Urothelium cell line (cell line): ENCODE measurements at places on chromosomes 1 and 21.
A peak's percentile ranks its signal among the peaks of the same experiment; 100 is the strongest.

GRCh38 chr1:210598135-210598652 lies 269.5 kb downstream of the HHAT start:
- peak; percentile 76 for DNase-seq

DNA sequence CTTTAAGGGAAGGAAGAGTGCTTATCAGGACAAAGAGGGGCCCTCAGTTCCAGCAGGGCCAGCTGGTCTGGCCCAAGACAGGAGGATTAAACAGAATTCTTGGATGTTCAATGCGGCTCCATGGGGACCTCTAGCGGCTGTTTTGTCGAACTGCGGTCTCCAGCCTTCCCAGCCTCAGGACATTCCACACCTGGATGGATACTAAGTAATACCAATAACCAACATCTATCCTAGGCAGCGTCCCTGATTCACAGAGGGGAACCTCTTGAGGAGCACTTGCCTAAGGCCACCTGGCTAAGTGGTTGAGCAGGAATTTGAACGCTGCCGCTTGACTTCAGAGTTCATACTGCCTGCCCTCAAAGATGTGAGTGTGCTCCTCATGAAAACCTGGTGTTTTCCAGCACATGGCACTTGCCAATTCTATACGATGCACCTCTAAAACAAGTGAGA lies 15.5 kb upstream of the CD247 start:
- DNase-seq = peak; percentile 83

- no peak for DNase-seq
Measured at GRCh38 chr1:10402729-10403274, 3.9 kb downstream of the PGD start.

- no peak for DNase-seq
Measured at GRCh38 chr1:214404154-214404553, 123.2 kb downstream of the SMYD2 start.

GRCh38 chr1:207808322-207808705 lies 56.5 kb downstream of the CD46 start:
- no peak for DNase-seq

- DNase-seq = peak; percentile 55
Measured at GRCh38 chr1:161044908-161045735, 655 bp downstream of the USF1 start.

DNA sequence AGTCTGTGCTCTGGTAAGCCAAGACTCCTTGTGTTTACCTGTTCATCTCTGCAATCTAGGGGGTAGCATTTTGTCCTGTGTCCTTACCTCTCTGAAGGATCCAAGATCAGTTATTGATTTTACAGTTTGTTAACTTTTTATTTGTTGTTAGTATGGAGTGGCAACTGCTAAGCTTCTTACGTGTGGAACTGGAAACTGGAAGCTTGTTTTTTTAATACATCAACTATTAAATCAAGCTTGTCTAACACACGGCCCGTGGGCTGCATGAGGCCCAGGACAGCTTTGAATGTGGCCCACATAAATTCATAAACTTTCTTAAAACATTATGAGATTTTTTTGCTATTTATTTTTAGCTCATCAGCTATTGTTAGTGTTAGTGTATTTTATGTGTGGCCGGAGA lies 29.2 kb upstream of the MPC2 start:
- DNase-seq = no peak

DNA sequence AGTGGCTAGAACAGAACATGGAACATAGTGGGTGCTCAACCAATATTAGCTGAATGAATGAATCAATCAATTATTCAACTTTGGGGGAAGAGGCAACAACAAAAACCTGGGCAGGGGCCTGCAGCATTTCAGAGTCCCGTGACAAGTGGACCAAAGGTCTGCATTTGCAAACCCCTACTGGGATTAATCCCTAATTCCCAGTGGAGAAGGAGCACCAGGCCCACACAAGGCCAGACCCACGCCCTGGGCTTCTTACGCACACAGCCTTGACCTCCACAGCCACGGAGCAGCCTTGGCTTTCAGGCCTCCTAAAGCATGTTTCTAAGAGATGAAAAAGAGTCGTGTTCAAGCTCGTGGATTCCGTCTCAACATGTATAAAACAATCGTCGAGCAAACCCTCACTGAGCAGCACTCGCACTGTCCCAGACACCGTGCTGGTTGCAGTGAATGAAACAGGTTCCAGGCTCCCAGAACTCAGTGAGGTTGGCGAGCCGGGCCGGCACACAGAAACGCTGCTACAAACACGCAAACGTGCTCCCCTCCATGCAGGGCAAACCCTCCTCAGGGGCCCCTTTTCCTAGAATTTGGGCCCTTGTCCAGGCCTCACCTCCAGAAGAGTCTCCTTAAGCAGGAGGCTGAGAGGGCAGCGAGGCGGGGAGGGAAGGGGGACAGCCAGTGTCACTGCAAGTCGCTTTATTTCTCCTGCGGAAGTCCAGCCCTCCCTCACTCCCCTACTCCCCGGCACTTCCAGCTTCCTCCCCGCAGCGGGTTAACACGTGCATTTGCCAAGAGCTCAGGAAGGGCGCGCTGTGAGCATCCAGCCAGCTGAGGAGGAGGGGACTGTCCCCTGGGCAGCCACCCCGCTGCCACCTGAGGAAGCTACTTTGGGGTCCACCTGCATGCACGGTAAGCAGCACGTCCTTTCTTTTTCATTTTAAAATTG lies 556.4 kb downstream of the KIF26B start:
- no peak for DNase-seq

- no peak for DNase-seq
Measured at GRCh38 chr1:233024199-233024598, 73.8 kb downstream of the NTPCR start.

DNA sequence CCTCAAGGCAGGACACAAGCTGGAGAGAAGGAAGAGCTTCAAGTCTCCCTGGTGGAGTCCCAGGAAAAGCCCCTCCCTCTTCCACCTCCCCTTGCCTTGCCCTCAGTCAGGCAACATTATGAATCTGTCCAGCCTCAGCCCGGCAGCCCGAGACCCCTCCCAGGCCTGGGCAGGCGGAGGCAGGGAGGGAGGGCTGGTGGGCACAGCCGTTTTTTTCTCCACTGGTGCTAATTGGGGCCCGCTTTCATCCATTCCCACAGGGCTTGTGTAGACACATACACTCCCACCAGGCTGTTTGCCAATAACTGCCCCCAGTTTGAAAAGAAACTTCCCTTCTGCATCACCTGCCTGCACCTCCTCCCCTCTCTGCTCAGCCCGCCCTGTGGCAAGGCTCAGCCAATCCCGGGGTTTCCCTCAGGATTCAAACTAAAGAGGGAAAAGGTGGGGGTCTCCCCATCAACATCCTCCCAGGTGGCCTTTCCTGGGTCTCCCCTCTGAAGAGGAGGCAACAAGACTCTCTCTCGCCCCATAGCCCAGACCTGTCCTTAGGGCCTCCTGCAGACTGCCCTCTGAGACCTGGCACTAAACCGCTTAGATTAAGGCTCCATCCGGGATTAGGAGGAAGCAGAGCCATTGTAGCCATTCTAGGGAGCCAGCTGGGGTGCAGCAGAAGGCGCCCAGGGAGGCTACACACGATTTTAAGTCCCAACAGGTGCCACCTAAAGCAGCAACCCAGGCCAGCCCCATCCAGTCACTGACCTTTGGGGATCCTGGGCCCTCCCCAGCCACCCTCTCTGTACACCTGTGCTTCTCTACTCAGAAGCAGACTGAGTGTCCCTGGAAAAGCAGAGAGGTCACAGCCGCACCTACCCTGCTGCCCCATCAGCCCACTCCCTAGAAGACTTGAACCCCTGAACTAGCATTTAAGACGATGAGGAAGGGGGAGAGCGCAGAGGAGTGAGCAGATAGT lies 3.5 kb downstream of the IGSF9 start:
- no peak for DNase-seq

GRCh38 chr1:87404296-87404695 lies 75.6 kb downstream of the LMO4 start:
- no peak for DNase-seq

GRCh38 chr1:2330035-2330434 lies 61.3 kb downstream of the MORN1 start:
- no peak for DNase-seq

DNA sequence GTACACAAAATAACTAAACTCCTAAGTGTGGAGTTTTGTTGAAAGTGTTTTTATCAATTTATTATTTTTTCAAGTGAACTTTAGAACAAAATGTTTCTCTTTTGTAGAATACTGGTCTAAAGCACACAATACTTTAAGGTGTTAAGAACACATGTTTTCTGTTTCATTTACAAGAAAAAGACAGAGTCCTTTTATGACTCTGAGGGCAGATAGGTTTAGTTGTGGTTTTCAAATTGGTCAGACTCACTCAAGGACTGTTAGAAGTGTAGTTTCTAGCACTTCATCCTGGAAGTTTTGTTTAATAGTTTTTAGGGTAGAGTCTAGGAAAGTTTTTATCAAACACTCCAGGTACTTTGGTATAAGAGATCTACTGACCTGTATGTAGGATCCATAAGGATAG lies 376.5 kb downstream of the LRRIQ3 start:
- no peak for DNase-seq

- no peak for DNase-seq
Measured at GRCh38 chr1:15442119-15442518, 3.9 kb downstream of the CTRC start.

DNA sequence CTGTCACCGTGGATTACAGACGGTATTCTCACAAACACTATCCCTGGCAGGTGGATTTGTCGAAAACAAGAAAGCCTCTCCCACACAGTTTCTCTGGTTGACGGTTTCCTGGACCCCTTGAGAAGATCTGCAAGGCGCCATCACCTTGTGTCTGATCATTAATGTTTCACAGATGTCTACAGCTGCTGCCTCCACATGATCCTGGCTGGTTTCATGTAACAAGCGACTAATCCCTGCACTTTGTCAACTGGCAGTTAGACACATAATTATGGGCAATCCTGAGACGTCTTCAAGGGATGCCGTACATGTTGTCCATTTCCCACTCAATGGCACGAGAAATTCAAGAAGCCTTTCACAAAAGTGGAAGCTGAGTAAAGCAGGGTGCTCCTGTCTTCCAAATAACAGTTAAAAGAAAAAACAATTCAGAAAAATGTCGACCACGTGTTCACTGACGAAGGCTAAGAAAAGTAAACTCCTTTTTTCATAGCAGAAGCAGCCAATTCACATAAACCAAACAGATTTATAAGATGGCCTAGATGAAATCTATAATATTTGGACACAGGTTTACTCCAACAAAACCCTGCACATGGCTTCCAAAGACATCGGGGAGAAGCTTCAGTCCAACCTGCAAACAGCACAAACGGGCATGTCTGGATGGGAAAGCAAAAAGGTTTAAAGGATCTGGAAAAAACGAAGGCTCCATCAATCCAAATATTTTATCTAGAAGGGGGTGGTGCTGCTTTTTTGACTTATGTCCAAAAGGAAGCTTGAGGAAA lies 52.2 kb downstream of the CAPZB start:
- DNase-seq = no peak

DNA sequence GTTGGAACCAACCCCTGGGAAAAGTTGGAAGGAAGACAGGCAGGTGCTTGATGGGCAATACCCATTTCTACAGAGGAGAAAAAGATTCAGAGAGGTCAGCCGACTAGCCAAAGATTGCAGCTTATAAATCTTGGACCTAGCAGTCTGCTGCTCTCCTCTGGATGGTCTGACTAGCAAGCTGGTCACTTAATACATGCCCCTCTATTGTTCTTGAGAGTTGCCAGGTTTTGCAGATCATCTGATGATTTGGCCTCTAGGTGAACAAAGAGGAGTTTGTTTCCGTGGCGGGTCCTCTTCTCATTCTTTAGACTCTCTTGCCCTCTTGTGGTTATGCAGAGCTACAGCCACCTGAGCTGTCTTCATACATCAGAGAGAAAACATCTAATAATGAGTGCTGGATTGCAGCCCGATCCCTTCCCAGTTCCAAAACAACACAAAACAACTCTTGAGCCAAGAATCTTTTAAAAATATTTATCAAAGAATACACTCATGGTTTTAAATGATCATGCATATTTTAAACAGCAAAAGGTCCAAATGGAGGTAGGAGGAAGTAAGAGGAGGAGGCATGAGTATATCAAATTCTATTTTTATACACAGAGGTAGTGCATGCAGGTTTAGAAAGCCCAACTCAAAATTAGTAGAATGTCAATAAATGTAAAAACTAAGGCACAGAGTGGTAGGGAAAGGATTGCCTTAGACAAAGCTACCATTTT lies 115.7 kb downstream of the SLC30A10 start:
- peak; percentile 84 for DNase-seq

DNA sequence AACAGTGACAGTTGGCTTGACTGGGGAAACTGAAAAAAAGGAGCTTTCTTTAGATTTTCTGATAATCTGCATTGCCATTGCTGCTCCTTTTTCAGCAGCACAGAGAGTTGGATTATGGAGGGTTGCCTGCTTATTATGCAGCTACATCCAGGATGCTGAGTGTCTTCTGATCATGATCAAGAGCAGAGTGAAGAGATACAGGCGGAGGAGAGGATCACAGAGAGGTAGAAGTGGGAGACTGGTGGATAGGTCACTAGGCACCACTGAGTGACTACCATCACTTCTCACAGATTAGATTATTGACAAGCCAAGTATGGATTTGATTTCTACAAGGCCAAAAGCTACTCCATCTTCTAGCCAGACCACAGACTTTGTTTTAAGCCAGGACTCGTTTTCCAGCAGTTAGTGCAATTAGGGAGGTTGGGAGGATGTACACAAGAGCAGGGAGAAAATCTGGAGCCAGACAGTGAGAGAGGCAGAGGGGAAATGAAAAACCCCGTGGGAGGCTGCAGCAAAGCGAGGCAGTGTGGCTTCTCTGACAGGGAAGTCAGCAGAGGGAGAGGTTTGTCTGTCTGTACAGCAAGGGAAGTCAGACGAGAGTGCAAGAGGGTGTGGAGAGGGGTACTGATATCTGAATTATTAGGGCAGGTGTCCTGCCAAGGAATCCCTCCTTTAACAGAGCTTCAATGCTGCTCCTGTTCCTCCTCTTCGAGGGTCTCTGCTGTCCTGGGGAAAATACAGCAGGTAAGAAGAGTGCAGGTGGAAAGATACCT lies at the start of gene CD1E:
CD1E (plus strand) TSS at position 592 of the 773 bp plus-strand sequence; CDS start at position 687, 95 bp downstream.
- no peak for DNase-seq

DNA sequence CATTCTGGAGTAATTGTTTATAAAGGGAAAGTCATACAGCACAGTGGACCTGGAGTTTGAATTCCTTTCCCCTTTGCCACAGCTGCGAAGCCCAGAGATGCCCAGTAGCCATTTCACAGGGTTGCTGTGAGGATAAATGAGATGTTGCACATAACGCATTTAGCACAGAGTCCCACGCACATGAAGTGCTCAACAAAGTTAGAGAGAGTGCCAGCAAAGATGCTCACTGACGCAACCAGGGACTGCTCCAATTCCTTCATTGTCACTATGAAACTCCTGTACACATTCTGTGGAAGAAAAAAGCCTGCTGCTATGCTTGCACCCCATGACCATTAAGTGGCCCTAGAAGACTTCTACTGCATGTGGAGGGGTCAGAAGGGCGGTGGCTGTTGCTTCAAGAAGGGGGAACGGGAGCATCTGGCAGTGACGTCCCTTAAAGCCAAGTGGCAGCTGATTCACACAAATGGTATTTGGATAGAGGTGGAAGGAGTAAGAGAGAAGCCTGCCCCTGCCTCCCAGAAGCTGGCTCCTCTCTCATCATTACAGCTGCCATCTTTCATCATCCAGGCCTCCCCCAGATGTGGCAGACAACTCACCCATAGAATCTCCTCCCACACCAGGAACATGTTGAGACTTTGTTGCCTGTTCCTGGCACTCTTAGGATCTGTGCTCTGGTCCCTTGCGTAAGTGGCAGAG lies 26.5 kb upstream of the VAV3 start:
- peak; percentile 51 for DNase-seq
